ENCODE measurements at places on chromosomes 1 and 21. TPM values are rescaled to one million over a fixed set of nuclear protein-coding genes. Genes with fewer than 3 reads are reported as not detected.

Gene BSND
- total RNA-seq, result not detected

Gene CGN
- total RNA-seq, result 0.28 TPM

Gene DMRTA2
- not detected for total RNA-seq

Gene MNDA
- total RNA-seq, result not detected

Gene ICOSLG
- 43.1 TPM for total RNA-seq

Gene CFAP141
- not detected for total RNA-seq

Gene AGMAT
- 2.3 TPM for total RNA-seq

Gene LHX8
- not detected for total RNA-seq

Gene PTPRC
- 634 TPM for total RNA-seq

Gene PHLDA3
- 0.44 TPM for total RNA-seq

Gene PRAMEF9
- total RNA-seq, result not detected

Gene GPR52
- 0.72 TPM for total RNA-seq

Gene ACTL8
- total RNA-seq, result not detected

Gene FAM72A
- total RNA-seq, result not detected

Gene NTMT2
- not detected for total RNA-seq

Gene SPRR2F
- not detected for total RNA-seq

Gene SCAMP3
- total RNA-seq, result 47.5 TPM

Gene PANK4
- 44.1 TPM for total RNA-seq

Gene RHD
- total RNA-seq, result 0.19 TPM

Gene NFIA
- total RNA-seq, result 6.7 TPM

Gene SPRR4
- total RNA-seq, result not detected

Gene TRIM33
- 50.4 TPM for total RNA-seq

Gene STUM
- total RNA-seq, result not detected

Gene KRTAP13-1
- total RNA-seq, result not detected

Gene S100A14
- total RNA-seq, result not detected

Gene ZNF697
- not detected for total RNA-seq

Gene LMX1A
- total RNA-seq, result not detected

Gene PTPN22
- 52.4 TPM for total RNA-seq

Gene EFNA1
- total RNA-seq, result 7.3 TPM

Gene PLPPR5
- not detected for total RNA-seq

Gene ZNF593
- total RNA-seq, result 8.1 TPM

Gene IGFN1
- total RNA-seq, result not detected

Gene MCOLN3
- 0.14 TPM for total RNA-seq

Gene TEDDM1
- total RNA-seq, result not detected

Gene KCNJ9
- total RNA-seq, result not detected

Gene TTLL10
- total RNA-seq, result not detected

Gene RASSF5
- 213 TPM for total RNA-seq

Gene CELSR2
- 3.8 TPM for total RNA-seq
